ENCODE measurements at places on chromosomes 5 and 9. TPM values are rescaled to one million over a fixed set of nuclear protein-coding genes. Genes with fewer than 3 reads are reported as not detected.

The LMAN2 gene
- 383 TPM for total RNA-seq

The GARNL3 gene
- total RNA-seq = 3.0 TPM

The DNAH5 gene
- total RNA-seq = 0.17 TPM

The MLANA gene
- total RNA-seq = not detected

The BHMT2 gene
- 2.7 TPM for total RNA-seq

The IFNA2 gene
- not detected for total RNA-seq

The DIPK1B gene
- total RNA-seq = 56.1 TPM

The MINAR2 gene
- not detected for total RNA-seq

The SLC36A2 gene
- not detected for total RNA-seq

The TMEM232 gene
- total RNA-seq = 1.0 TPM

The C5orf63 gene
- total RNA-seq = 1.8 TPM

The UGT3A2 gene
- not detected for total RNA-seq

The WNK2 gene
- total RNA-seq = under 0.01 TPM

The KCNV2 gene
- not detected for total RNA-seq
